WERI-Rb-1 (cell line): ENCODE measurements at places on chromosomes 4 and X.

DNA sequence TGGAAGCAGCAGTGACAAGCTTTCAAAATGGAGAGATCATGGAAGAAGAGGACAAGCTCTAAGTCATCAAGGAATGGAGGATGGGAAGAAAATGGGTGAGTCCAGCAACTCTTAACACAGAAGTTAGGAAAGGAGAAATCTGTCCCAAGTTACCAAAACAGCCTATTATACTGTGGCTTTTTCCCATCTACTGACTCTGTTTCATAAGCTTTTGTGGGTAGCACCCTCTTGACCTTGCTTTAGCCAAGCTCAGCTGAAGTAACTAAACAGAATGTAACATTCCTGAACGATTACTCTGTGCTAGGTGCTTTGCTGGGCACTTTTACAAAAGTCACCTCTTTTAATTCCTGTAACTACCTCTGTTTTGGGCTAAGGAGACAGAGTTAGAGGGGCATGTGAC is 54.9 kb downstream of the MAP7D2 start:
- DNase-seq: no peak

DNA sequence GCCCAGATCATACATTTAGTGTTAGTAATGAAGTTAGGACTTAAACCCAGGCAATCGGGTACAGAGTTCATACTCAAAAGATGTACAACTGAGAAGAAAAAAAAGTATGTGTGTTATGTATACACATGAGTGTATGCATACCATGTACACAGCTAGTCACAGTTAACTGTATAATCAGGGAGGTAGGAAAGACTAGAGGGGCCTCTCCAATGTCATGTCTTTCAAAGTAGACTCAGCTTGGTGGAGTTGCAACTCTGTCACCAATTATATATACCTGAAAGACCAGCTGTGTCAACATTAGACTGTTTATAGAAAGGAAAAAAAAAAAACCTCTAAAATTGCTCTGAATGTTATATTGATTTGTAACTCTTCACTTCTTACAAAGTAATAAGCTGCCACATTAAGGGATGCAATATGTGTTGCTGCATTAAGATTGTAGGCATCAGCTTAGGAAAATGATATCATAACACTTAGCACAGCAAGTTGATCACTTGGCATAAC is 167.5 kb downstream of the DCTD start:
- DNase-seq: no peak

- no peak for DNase-seq
Observed at GRCh38 chr4:3614731-3614980, 82.4 kb upstream of the LRPAP1 start.

- no peak for DNase-seq
Observed at GRCh38 chr4:33494150-33494549, 2750.2 kb downstream of the ARAP2 start.

- DNase-seq: no peak
Observed at GRCh38 chr4:173704201-173704600, 174.2 kb upstream of the HAND2 start.

GRCh38 chr4:104967034-104967401 is 179.7 kb upstream of the TET2 start:
- DNase-seq: no peak

- DNase-seq: no peak
Observed at GRCh38 chr4:40196272-40196671, 559 bp upstream of the RHOH start.

DNA sequence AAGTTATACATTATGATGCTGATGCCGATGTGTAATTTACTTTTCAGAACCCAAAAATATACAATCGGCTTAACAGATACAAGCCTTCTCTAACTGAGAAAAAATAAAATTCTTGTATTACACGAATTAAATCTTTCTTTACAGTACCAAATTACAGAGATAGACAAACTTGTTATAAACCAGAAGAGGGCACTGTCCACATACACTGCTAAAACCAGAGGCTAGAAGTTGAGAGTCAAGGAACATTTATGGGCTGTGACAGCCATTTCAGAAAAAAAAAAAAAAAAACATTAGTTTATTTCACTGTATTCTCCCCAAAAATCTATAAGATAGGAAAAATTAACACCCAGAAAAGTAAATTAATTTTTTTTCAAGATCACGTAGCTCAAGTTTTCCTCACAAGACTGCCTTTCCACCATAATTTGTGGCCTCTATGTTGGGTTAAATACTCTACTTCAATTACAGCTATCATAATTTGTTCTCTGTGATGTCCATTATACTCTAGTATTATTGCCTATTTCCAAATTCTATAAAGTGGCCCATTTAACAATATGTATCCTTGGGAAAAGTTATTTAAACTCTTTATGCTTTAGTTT is 12.0 kb downstream of the EREG start:
- no peak for DNase-seq

GRCh38 chrX:41308884-41309647 is 24.9 kb upstream of the DDX3X start:
- no peak for DNase-seq

GRCh38 chr4:62414563-62414962 is 1214.4 kb downstream of the ADGRL3 start:
- DNase-seq: no peak

DNA sequence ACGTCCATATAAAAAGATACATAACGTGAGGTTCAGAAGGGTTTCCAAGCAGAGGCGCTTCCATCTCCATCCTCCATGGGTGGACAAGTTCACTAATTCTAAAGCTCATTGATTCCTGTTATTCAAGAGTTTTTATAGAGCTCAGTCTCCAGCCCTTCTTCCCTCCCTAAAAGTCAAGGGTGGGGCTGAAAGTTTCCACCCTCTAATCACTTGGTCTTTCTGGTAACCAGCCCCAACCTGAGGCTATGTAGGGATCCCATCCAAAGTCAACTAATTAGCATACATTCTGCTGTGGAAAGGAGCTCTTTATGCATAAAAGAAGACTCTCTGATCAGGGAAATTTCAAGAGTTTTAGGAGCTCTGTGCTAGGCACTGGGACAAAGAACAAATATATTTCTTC is 46.9 kb upstream of the VEGFC start:
- no peak for DNase-seq

DNA sequence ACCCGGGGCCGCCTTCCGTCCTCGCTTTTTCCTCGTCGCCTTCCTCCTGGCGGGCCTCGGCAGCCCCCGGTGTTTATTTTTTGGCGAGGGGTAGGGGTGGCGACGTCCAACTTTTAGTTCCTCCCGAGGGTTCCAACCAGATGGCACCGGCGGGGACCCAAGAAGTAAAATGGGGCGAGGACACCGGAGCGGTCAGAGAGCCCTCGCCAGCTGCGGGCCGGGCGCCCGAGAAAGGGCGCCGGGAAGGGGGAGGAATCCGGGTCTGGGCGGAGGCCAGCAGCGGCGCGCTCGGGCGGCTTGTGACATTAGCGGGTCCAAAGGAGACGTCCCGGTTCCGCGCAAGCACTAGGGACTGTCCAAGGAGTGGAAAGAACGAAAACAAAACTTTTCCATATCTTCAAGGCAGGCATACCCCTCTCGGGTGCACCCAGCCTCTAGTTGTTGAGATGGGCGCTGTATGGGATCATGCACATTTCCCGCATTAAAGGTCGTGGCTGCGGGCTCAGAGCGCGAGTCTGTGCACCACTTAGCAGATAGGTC is 691 bp upstream of the USP46 start:
- no peak for DNase-seq

GRCh38 chrX:131812847-131813825 is 210.0 kb upstream of the STK26 start:
- peak; percentile 63 for DNase-seq

GRCh38 chrX:39869846-39870601 is 227.7 kb downstream of the BCOR start:
- no peak for DNase-seq

GRCh38 chrX:19577181-19577810 is 62.0 kb upstream of the MAP3K15 start:
- no peak for DNase-seq

GRCh38 chr4:183832776-183833450 is 72.2 kb upstream of the STOX2 start:
- DNase-seq: no peak

- no peak for DNase-seq
Observed at GRCh38 chr4:37989398-37990260, 29.4 kb downstream of the PTTG2 start.

- DNase-seq: no peak
Observed at GRCh38 chrX:94662689-94663088, 988.7 kb downstream of the FAM133A start.

DNA sequence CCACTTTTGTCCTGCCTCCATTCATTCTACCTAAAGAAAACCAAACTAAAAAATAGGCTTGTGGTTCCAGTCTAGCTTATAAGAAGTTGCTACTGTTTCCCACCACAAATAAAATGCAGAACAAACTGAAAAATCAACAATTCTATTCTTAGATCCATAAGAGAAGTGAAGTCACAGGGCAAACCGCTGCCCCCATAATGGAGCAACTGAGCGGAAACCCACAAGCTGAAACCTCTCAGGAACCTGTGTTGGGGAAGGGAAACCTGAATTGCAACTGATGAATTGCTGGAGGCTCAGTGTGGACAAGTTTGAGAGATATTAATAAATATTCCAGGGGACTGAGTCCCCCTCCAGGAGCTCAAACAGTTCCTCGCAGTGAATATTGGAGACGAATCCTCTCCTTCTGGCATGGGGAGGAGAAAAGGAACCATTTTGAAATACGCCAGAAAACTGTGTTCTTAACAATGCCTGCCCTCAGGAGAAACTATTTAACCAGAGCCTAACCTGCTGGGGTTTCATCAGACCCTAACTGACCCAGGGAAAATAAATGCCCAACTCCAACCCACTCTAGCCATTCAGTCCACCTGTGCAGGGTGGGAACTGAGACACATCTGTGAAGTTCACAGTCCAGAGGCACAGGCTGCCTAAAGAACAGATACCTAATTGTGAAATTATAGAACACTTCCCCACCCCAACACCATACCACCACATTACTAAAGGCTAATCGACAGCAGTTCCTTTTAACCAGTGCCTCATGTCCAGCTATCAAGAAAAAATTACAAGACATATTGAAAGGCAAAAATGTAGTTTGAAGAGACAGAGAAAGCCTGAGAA is 22.8 kb upstream of the SH3RF1 start:
- no peak for DNase-seq

- peak; percentile 29 for DNase-seq
Observed at GRCh38 chrX:70444326-70444945, at the start of gene DLG3. DLG3 (plus strand) TSS chrX:70444835; CDS start chrX:70445202, 367 bp downstream.

- DNase-seq: no peak
Observed at GRCh38 chrX:132407691-132408090, 81.1 kb downstream of the MBNL3 start.

DNA sequence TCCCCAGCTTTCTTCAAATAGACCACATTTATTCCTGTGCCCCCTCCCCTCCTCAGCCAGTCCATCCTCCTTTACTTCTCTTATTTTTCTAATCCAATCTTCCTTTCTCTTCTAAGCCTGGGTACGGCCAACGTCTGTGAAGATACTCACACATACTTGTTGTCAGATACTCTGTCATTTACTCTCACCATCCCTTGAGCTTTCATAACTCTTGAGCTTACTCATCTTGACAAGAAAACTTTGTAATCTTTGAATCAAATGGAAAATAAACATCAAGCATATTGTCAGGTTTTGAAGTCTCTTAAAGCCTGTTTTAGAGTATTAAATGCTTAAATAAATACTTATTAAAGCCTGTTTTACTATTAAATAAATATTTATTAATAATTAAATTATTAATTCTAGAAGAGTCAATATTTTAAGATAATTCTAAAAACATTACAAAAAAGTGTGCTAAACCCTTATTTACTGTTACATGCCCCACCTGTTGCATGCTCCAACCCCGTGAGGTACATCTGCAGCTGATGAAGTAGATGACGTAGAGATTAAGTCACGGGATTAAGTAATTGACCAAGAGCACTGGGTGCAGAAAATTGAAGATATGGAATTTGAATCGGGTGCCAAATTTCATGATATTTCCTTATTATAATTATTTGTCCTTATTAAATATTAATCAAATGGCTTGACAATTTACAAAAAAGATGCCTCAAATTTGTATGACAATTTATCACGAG is 1.5 kb upstream of the TRIML2 start:
- DNase-seq: no peak

DNA sequence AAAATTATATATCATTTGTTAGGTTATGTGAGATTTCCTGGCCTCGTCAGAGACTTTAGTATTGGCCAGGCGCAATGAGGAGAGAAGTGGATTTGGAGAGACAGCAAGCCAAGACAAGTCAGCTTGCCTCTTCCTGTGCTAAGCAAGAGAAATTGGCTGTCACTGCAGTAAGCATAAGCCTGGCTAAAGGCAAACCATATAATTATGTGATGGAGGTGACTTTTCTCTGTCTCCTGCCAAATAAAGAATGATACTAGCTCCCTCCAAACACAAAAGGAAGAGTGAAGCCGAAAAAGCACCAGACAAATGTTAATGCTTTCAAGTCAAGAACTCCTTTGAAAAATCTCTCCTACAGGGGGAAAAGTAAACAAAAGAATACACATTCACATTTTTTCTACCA is 2246.0 kb downstream of the ARAP2 start:
- DNase-seq: peak; percentile 69

DNA sequence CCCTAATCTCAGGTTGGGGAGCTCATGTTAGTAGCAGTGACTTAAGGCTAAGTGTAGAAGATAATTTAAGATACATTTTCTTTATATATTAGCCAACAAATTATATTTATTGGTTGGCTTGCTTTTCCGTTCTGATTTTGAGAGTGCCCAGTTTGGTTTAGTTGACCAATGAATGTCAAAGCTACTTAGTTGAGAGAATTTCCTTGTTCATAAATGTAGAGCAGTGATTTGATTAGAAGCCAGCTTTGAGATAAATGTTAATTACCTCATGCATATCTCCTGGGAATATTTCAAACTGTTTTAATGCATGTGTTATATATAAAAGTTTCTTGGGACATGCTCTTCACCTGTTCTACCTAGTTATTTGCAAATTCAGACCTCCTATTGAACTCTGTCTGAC is 44.3 kb downstream of the SPATA18 start:
- no peak for DNase-seq

- DNase-seq: no peak
Observed at GRCh38 chrX:113954297-113954696, 629.6 kb upstream of the HTR2C start.

- peak; percentile 0 for DNase-seq
Observed at GRCh38 chr4:8326206-8326605, 56.7 kb downstream of the HTRA3 start.

- no peak for DNase-seq
Observed at GRCh38 chr4:86596807-86597206, 2.7 kb downstream of the PTPN13 start.

- peak; percentile 31 for DNase-seq
Observed at GRCh38 chr4:84235126-84235944, 263.8 kb downstream of the NKX6-1 start.

- peak; percentile 47 for DNase-seq
Observed at GRCh38 chrX:103585411-103586313, at the start of gene TCEAL4. TCEAL4 (plus strand) TSS chrX:103585515; CDS start chrX:103586676, 1,161 bp downstream.

GRCh38 chr4:24799544-24800324 is 4.4 kb downstream of the SOD3 start:
- no peak for DNase-seq

DNA sequence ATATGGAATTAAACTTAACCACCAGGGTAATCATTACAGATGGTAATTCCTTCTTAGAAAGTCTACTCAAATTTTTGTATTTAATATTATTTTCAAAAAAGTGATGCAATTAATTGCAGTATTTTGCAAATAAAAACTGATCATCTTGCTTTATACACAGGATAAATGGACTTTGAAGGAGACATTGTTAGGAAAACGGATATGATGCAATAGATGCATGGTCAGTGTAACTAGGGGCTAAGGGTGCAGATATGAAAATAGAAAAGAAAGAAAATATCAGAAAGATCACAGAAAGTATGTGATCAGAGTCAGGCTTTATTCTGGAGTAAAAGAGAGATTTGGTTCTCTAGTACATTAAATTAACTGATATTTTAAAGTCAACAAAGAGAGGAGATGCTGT is 401.7 kb downstream of the TLL1 start:
- no peak for DNase-seq

GRCh38 chr4:126748736-126749135 is 884.0 kb upstream of the INTU start:
- DNase-seq: no peak
